NCI-H1092 (cell line): ENCODE measurements at places on chromosomes 6 and 20.

- no peak for DNase-seq
Observed at GRCh38 chr6:100370265-100370664, 94.5 kb downstream of the SIM1 start.

- no peak for DNase-seq
Observed at GRCh38 chr20:25274891-25275812, 27.3 kb downstream of the PYGB start.

GRCh38 chr6:169131390-169131789, 122.3 kb downstream of the THBS2 start:
- no peak for DNase-seq

DNA sequence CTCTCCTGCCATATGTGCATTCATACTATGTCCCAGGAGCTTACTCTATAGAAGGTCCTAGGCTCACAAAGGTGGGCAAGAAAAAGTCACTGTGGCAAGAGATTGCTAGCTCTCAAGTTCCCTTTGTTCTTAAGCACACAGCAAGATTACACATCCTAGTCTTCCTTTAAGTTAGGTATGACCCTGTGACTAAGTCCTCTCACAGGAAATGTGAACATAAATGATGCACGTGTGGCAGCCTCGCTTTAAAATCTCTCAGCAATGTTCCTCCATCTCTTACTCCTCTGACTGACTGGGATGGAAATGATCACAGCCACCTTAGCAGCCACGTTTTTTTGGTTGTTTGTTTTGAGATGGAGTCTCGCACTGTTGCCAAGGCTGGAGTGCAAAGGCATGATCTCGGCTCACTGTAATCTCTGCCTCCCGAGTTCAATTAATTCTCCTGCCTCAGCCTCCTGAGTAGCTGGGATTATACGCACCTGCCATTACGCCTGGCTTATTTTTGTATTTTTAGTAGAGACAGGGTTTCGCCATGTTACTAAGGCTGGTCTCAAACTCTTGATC, 35.7 kb upstream of the HAO1 start:
- no peak for DNase-seq

DNA sequence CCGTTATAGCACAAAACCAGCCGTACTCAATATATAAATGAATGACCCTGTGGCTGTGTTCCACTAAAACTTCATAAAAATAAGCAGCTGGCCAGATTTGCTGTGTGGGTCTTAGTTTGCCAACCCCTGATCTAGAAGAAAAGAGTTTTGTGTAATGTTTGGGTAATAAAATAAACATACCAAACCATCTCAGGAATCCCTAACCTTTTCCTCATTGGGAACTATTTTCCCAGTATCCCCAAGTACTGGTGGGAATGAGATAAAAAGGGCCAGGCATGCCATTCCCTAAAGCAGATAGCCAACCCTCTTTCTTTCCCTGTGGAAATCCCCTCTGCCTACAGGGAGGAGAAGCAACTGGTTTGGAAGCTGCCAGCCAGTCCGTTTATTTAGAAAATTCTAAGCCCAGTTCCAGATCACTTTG, 169.1 kb upstream of the AKAP12 start:
- DNase-seq: no peak

GRCh38 chr6:132063738-132064137, 112.6 kb upstream of the CCN2 start:
- no peak for DNase-seq

- DNase-seq: no peak
Observed at GRCh38 chr6:39806278-39806677, 14.1 kb downstream of the DAAM2 start.

- no peak for DNase-seq
Observed at GRCh38 chr6:150046943-150047342, 21.6 kb upstream of the RAET1L start.

DNA sequence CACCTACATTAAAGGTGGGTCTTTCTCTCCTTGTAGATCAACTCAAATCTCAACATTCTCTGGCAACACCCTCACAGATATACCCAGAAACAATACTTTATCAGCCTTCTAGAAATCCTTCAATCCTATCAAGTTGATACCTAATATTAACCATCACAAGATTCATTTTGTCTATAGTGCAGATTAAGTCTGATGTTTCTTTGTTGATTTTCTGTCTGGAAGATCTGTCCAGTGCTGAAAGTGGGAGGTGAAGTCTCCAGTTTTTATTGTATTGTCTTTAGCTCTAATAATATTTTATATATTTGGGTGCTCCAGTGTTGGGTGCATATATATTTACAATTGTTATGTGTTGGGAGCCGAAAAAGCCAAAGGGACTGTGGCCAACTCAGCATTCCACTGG, 493.9 kb upstream of the ADGRB3 start:
- DNase-seq: no peak
